ENCODE measurements at places on chromosomes 7 and 10.

DNA sequence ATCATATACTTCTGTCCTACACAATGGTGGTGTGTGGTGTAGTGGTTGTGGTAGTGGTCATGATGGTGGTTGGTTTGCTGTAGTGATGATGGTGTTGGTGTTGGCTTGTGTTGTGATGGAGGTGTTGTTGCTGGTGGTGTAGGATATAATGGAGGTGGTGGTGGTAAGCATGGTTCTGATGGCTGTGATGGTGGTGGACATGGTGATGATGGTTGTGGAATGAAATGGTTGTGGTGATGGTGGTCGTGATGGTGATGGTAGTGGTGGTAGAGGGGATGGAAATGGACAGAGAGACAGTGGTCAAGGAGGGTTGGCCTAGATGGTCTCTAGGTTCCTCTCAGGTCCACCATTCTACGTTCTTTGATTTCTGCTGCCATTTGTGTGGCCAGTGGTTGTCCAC is 44.7 kb downstream of the FAM241B start:
- DNase-seq, result no peak

GRCh38 chr10:35422228-35422627 is 85.9 kb downstream of the CCNY start:
- DNase-seq, result no peak

DNA sequence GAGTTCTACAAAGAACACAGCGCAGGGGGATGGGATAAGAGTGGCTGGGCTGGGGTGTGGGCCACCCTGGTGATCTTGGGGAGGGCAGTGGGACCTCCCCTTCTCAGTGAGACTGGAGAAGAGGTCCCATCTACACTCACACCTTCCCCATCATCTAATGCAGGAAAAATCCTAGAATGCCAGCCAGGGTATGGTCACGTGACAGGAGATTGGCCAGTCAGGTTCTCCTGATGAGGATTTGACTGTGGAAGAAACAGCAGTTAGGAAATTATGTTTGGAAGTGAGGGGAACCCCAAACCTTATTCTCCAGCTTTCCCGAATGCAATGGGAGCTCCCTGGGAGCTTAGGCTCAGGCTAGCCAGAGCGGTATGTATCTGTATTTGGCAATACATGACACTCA is 158.8 kb upstream of the GRB10 start:
- DNase-seq, result no peak

- DNase-seq, result no peak
Measured at GRCh38 chr7:108094933-108095710, 35.0 kb downstream of the LAMB4 start.

DNA sequence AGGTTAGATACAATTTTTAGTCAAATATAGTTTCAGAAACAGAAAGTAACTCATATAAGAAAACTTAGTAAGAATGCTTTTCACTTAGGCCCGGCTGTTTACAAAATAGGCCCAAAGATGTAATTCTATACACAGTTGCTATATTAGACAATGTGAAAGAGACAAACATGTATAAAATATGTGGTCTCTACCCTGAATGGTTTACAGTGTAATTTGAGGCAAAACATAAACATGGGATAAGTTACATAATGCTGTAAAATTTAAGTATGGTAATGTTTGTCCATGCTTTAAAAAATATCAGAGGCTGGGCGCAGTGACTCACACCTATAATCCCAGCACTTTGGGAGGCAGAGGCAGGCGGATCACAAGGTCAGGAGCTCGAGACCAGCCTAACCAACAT is 18.7 kb downstream of the KRIT1 start:
- DNase-seq, result no peak

DNA sequence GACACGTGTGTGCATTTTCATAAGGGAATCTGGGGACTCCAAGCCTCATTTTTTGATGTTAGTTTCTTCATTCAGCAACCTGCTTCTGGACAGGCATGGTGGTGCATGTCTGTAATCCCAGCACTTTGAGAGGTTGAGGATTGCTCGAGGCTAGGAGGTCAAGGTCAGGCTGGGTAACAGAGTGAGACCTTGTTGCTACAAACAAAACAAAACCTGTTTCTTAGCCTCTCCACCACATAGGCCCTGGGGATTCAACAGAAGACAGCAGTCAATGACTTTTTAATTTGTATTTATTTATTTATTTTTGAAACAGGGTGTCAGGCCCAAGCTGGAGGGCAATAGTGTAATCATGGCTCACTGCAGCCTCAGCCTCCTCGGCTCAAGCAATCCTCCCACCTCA is 6.9 kb upstream of the CYTH3 start:
- DNase-seq, result no peak

- DNase-seq, result no peak
Measured at GRCh38 chr10:66834802-66835201, 91.0 kb upstream of the LRRTM3 start.

- no peak for DNase-seq
Measured at GRCh38 chr7:77497079-77497478, 40.0 kb upstream of the PTPN12 start.
